Activated T-helper 17 cell treated with anti-CD3 and anti-CD28 coated beads, Interleukin-2, amount 50 U/mL, for 72 hours (primary cell): ENCODE measurements at places on chromosomes 7 and 10. TPM values are rescaled to one million over a fixed set of nuclear protein-coding genes. Genes with fewer than 3 reads are reported as not detected.

Gene NKX1-2
- total RNA-seq: not detected

Gene LRRN3
- 9.6 TPM for total RNA-seq

Gene LRRC4
- total RNA-seq: not detected

Gene IFIT1B
- not detected for total RNA-seq

Gene ANAPC16
- 119 TPM for total RNA-seq

DNA sequence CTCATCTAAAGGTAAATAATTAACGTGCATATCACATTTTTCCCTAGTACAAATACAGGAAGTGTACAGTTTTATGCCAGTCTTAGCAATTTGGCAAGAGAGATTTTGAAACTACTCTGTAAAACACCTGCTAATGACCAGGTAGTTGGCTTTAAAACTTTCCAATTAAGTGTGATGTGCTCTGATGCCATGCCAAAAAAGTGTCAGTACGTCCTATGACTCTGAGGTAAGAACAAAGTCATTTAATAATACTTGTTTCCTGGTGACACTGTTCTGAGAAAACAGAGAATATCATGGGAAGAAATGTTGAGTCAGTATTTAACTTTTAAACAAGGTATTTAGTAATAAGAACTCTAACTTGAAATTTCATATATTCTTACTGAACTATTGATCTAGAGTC, 9.6 kb downstream of the PDZD8 start:
- ATAC-seq: peak; percentile 69

- no peak for ATAC-seq
These were observed 89.8 kb downstream of the TMEM130 start for GRCh38 chr7:98779800-98780587.

- ATAC-seq: peak; percentile 26
These were observed 436.8 kb downstream of the RPS24 start for GRCh38 chr10:78470267-78471103.

- peak; percentile 83 for ATAC-seq
These were observed 18.4 kb downstream of the TRIM24 start for GRCh38 chr7:138478499-138478908.

- ATAC-seq: no peak
These were observed 621.3 kb upstream of the ADARB2 start for GRCh38 chr10:2358586-2358985.

- no peak for ATAC-seq
These were observed 177.2 kb upstream of the RHEB start for GRCh38 chr7:151696721-151697514.

DNA sequence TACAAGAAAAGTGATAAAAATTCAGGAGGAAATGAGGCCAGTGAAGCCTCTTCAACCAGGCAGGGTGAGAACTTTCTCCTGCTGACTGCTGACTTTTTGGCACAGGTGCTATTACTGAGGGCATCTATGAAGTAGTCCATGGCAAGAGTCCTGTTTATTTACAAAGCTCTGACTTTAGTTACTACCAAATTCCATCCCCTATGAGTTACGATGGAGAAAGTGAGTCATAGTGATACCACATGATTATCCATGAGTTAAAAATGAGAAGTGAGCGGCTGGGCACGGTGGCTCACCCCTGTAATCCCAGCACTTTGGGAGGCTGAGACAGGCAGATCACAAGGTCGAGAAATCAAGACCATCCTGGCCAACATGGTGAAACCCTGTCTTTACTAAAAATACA, 19.9 kb downstream of the CCDC3 start:
- ATAC-seq: peak; percentile 20

DNA sequence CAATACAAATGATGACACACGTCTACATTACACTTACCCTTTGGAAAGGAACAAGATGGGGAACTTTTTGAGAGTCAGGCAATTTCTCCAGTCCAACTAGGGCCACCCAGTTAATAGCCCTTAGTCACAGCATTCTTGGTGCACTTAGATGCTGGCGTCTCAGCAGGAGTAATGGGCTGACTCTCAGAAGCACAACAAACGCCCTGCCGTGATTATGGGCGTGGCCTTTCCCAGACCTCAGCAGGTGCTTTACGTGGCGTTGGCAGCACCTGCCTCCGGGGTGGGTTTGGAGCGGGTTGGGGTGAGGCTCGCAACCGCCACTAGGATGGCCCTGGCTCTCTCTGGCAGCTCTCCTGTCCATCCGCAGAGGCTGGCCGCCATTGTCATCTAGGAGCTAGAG, 147.6 kb upstream of the SHH start:
- no peak for ATAC-seq

- no peak for ATAC-seq
These were observed 94.1 kb downstream of the GRM8 start for GRCh38 chr7:127158659-127159058.

DNA sequence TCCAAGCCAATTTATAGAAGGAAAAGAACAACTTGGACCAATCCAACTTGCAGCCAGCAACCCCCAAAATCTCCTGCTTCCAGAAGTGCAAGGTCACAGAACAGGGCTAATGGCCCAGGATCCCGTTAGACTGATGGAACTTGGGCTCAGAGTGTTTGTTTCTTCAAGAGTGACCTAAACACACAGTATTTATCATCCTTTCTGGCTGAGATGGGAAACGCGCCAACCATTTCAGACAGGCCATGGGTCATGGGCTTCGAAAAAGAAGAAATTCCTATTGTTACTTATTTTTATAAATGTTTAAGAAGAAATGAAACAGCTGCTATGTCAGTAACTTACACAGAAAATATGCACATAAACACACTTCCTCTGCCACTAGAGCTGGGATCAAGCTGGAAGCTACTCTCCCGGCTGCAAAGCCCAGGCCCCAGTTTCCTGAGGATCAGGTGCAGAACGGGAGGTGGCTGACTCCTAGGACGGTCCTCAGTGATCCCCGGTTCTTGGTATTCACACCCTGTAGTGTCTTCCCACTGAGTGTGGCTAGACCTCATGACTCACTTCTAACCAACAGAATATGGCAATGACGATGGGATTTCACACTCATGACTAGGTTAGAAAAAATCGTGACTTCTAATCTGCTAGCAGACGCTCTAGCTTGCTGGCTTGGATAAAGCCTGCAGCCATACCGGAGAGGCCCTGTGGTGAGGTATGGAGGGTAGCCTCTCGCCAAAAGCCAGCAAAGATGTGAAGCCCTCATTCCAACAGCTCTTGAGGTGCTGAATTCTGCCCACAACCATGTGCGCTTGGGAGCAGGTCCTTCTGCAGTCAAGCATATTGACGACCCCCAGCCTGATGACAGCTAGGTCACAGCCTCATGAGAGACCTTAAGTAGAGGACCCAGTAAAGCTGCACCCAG, 60.2 kb downstream of the CHST15 start:
- ATAC-seq: peak; percentile 55

DNA sequence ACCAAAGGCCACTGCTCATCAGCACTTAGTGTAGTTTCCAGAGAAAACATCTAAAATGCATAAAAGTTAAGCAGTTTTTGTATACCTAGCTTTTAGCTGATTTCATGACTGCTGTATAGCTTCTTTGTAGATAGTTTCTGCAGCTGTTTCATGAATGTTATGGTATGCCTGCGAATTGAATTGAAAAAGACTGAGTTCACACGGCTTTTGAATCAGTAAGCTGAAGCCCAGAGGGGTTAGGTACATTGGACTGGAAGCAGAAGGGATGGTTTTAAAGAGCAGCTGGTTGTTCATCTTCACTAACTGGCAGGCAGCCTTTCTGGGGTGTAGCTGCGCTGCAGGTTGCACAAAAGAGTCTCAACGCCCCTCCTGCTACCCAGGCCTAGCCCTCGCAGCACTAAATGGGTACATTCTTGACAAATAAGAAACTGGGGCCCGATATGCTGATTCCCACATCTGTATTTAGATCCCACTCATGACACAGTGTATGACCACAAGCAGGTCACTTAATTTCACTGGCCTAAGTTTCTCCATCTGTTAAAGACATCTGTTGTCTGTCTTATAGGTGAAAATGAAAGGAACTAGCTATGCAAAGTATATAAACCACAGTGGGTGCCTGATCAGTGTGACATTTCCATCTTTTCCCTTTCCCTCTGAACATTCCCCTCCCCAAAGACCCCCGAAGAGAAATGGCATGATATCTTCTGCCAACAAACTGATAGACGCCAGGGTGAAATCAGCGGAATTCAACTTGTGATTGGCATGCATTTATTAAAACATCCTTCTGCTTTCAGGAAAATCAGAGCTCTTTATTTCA, 85.9 kb upstream of the AGBL3 start:
- ATAC-seq: no peak

- ATAC-seq: no peak
These were observed 12.6 kb upstream of the SH2B2 start for GRCh38 chr7:102273749-102274712.

- peak; percentile 65 for ATAC-seq
These were observed 13.4 kb upstream of the SMNDC1 start for GRCh38 chr10:110317866-110318850.

DNA sequence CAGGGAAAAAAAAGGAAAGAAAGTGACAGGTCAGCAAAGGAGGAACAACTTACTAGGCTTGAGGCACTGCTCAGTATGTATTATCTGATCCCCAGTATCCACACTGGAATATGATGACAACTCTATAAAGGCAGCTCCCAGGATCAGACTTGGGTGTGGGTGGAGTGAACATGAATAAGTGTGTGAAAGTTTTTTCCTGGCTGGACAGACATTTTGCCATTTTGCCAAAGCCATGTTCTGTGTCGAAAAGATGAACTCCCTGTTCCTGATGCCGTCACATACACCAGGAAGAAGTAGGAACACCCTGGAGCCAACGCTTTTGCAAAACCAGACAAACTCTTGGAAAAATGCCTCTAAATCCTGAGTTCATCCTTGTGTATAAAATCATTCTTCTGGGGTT, 143.2 kb upstream of the MEOX2 start:
- ATAC-seq: no peak

DNA sequence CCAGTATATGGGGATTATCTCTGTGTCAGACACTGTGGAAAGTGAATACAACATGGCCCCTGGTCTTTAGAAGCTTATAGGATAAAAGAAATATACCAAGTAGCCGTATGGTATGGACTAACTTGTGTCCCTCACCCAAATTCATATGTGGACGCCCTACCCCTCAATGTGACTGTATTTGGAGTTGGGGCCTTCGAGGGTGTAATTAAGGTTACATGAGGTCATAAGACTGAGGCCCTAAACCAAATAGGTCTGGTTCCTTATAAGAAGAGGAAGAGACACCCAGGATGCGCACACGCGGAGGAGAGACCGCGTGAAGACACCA, 36.3 kb downstream of the ASB13 start:
- ATAC-seq: no peak

GRCh38 chr7:200704-201103, 8.3 kb downstream of the FAM20C start:
- ATAC-seq: no peak

DNA sequence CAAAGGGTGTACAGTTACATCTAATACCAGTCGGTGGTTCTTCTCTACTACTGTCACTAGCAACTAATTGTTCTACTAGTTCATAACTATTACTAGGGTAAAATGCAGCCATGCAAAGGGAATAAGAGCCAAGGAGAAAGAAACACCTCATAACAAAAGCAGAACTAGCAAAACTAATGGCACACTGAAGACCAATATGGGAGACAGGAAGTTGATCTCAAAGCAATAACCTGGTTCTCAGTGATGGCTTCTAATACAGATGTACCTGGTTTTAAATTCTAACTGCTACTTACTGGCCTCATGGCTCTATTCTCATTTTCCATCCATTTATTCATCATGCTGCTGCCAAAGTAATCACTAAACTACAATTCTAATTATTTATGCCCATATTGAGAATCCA, 170.3 kb downstream of the SEMA3E start:
- no peak for ATAC-seq

- no peak for ATAC-seq
These were observed 441 bp upstream of the VENTX start for GRCh38 chr10:133237241-133237587.

- ATAC-seq: peak; percentile 87
These were observed 141.5 kb downstream of the LRRN3 start for GRCh38 chr7:111232249-111233084.

GRCh38 chr7:134630893-134631292, 15.8 kb upstream of the BPGM start:
- ATAC-seq: no peak

DNA sequence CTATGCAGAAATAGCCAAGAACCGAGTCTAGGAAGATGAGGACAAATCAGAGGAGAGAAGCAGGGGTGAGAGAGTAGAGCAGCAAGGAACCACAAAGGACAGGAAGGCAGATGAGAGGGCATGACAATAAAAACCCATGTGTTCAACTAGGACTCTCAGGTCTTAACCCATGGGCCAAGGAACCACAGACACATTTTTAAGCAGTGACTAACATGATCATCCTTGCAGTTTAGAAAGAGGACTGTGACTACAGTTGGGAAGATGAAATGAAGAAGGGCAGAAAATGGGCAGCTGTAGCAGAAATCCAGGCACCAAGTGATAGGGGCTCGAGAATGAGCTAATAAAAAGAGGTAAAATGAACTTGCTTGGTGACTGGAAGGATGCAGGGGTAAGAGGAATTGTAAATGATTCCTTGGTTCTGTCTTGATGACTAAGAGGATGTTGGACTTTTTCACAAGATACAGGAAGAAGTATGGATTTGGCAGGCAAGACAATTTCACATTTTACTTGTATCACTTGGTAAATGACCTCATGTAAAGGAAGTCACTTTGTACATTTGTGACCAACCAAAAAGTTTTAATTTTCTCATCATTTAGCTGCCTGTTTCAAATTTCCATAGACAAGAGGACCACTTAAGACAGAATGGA, 22.8 kb downstream of the SGMS1 start:
- ATAC-seq: no peak

DNA sequence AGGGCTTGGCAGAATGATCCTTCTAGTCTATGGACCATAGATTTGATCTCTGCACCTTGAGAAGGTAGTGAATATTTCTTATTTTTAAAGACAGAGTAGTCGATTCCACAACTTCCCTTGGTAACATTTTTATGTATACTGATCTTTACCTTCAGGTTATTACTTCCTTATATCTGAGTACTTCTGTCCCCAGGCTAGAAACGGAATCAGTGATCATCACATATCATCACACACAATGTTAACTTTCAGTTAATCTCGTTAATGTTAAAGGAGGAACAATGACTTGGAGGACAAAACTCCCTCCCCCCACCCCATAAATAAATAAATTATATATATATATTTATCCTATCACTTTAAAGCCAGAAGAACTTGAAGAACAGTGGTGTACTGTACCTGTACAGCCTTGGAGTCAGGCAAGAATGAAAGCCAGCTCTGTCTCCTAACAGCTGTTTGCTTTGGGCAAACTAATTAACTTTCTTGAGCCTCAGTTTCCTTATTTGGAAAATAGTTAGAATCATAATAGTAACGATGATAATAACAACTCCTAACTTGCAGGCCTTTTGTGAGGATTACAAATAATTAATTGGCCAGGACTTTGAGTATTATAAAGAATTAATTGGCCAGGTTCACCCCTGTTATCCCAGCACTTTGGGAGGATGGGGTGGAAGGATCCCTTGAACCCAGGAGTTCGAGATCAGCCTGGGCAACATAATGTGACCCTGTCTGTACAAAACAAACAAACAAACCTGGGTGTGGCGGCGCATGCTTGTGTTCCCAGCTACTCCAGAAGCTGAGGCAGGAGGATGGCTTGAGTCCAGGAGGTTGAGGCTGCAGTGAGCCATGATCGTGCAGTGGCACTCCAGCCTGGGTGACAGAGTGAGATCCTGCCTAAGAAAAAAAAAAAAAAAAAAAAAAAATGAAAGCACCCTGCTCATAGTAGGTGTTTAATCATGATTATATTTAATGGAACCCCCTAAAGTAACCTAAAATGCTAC, 63.5 kb downstream of the SAMD9 start:
- no peak for ATAC-seq

GRCh38 chr10:32269343-32270100, 77.4 kb downstream of the EPC1 start:
- ATAC-seq: no peak
